ENCODE measurements at places on chromosomes 3 and 15.

DNA sequence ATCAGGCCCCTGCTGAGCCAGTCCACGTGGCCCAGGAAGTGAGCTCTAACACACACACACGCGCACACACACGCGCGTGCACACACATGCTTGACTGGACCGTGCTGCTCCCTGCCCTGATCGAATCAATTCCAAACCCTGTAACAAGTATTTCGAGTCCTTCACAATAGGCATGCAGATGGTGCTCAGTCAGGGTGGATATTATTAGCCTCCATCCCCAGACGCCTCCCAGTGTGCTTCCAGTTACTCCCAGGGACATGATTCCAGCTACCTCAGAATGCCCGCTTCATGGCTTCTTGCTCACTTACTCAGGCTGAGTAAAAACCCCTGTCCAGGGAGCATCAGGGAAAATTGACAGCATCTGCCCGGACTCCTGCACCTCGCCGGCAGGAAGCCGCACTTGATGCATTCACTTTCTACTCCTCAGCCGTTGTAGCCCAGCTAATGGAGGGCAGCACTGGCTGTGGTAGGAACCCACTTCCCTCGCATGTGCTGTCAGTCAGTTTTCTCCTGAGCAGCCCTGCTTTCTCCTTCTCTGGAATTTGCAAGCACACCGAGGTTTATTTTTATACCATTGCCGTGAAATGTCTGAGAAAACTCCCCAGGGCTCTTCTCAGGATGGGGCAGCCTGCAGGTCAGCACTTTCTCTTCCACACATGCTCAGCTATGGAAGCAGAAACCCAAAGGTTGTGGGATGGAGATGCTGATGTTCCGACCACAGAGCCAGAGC, 126.1 kb upstream of the ABHD17C start:
- no peak for DNase-seq

DNA sequence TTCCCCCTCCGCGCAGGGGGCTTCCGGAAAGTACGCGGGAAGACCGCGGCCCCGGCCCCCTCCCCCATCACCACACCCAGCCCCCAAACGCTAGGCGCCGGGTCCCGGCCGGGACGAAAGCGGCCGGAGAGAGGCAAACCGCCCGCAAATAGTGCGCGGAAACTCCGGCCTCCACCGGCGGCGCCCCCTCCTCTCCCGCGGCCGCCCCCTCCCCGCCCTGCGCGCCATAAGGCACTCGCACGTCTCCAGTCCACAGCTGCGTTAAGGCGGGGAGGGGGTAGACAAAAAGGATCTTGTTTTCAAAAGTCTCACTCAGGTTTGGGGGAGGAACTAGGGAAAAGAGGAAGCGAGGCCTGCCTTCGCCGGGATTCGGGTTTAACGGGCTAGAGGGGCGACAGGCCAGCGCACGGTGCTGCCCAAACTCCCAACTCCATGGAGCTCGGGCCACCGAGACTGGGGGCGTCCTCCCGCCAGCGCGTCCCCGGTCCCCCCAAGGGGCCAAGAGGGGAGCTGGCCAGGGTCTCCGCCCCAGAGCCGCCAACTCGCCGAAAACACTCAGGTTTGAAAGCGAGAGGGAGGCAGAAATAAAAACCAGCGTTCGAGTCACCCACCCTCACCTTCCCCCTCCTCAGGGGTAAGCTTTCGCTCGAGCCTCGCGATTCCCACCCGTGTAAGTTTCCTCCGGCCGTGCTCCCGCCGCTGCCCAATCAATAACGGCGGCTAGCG, 1.8 kb downstream of the ANP32A start:
- peak; percentile 42 for DNase-seq

DNA sequence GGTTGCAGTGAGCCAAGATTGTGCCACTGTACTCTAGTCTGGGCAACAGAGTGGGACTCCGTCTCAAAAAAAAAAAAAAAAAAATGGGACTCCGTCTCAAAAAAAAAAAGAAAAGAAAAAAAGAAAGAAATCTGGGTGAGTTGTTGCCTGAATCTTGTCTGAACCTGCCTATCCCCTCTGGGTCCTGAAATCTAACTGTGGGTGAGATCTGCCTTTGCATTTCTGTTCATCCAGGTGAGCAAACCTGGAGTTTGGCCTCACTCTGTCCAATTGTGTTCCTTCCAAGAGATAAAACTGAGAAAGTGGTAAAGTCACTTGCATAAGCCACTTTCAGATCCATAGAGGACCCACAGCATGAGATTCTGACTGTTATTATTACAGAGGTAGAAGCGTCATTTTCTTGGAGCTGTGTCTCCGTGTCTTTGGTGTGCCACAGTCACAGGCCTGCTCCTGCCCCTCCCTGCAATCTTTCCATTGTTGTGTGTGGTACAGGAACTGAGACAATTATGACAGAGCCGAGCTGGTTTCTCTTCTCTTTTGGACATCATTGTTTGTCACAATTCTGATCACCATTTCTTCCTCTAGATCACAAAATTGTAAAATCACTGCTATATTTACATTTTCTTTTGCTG, 235.9 kb downstream of the LPP start:
- DNase-seq: peak; percentile 83

GRCh38 chr3:60551455-60552209, 699.6 kb downstream of the FHIT start:
- no peak for DNase-seq

- no peak for DNase-seq
Observed at GRCh38 chr3:123481071-123481470, 32.2 kb upstream of the ADCY5 start.

- no peak for DNase-seq
Observed at GRCh38 chr15:92418864-92419263, 25.2 kb downstream of the ST8SIA2 start.

DNA sequence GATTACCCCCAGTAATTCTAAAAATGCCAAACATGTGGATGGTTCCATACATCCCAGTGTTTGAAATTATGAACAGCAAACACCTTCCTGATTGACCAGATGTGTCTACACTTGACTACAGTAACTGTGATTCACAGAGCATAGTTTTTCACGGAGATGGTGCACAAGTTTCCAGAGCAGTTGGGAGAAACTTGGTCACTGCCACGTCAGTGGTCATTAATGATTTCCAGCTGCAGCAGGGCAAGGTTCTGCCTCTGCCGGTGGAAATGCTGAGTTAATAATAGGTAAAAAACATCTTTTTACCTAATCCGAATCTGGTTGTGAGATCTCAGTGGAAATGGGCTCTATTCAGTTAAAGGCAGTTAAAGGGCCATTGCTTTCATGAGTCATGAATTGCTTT, 154.1 kb upstream of the FEZF2 start:
- no peak for DNase-seq

DNA sequence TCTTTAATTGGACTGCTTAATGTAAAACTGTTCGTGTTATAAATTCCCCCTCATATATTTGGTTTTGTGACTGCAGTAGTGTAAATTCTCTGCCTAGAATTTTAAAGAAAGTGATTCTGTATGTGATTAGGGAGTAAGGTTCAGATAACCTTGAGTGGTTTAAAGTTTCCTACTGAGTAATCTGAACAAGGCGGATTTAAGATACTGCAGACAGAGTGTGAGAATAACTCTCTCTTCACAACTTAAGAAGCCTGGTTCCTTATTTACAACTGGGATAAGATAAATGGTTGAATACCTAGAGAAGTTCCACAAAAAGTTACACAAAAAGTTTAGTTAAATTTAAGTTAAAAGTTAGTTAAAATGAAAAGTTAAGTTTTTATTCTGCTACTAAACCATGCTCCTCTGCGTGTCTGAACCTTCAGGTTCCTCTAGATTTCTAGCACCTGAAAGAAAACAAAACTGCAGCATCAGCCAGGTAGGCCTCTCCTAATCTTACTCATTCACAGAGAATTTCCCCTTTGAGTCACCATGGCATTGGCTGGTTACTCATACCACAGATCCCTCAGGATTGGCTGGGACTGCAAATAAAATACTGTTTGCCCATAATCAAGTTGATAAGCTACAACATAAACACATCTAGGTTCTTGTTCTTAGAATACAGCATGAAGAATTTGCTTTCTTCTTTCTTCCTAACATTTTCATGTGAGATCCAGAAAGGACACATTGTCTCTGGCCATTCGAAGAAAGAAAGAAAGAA, at the start of gene ARL14:
Gene ARL14 (plus strand): TSS at position 614 of the 757 bp plus-strand sequence. CDS start 187 bp downstream, outside the sequence.
- no peak for DNase-seq

- DNase-seq: no peak
Observed at GRCh38 chr15:93124126-93124525, 35.1 kb upstream of the RGMA start.

DNA sequence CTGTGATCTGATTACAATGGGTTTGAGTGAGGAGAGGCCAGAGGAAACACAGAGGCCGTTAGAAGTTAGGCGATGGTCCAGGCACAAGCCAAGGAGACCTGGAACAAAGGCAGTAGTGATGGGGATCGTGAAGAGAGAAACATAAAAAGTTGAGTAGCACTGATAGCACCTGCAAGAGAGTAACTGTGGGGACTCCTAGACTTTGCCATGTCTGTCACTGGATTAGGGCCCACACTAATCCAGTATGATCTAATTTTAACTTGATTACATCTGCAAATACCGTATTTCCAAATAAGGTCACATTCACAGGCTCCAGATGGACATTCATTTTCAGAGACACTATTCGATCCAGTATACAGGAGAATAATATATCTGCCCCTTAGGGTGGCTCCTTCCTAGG, 144.7 kb downstream of the RAB11A start:
- no peak for DNase-seq

DNA sequence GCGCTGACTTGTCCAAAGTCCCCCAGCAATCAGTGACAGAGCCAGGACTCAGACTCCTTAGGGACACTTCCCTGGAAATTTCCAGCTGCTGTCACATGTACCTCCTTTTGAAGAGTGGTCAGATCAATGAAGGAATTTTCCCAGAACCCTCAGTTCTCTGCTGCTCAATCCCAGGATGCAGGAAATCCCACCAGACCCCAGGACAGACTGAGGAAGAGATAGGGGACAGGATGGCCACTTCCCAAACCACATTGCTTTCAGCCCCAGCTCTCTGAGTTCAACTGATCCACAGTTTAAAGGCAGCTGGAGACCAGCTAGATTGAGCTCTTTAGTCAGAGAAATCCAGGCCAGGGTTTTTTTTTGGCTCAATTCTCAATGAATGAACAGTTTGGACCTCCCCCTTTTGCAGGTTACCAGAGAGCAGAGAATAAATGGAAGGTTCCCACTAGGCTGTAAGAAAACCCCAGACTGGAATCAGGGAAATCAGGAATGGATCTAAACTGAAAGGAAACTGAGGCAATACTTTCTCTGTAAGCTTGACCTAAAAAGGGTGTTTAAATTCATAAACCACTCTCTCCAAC, 1.5 kb downstream of the CYP1A1 start:
- DNase-seq: no peak

DNA sequence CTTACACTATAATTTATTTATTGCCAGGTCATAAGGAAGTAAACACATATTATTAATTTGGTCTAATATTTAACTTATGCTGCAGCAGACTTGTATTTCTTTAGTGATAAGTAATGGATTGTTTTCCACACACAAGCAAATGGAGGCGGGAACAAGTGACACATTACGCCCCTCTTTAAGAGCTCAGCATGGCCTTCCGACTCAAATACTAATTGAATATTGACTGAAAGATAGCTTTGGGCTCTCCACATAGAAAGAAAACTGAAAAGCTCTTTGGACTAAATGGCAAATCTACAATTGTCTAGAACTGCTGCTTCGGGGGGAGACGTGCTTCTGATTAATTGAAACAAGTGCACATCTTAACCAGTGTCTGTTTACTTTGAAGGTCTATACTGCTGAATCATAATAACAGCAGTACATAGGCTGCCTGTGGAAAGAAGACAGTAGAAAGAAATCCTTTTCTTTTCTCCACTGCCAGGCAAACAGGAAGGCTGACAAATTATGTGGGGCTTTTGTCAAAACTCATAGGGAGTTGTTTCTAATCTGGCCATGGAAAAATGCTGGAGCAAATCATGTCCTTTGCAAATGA, 15.9 kb downstream of the CADPS start:
- DNase-seq: no peak

DNA sequence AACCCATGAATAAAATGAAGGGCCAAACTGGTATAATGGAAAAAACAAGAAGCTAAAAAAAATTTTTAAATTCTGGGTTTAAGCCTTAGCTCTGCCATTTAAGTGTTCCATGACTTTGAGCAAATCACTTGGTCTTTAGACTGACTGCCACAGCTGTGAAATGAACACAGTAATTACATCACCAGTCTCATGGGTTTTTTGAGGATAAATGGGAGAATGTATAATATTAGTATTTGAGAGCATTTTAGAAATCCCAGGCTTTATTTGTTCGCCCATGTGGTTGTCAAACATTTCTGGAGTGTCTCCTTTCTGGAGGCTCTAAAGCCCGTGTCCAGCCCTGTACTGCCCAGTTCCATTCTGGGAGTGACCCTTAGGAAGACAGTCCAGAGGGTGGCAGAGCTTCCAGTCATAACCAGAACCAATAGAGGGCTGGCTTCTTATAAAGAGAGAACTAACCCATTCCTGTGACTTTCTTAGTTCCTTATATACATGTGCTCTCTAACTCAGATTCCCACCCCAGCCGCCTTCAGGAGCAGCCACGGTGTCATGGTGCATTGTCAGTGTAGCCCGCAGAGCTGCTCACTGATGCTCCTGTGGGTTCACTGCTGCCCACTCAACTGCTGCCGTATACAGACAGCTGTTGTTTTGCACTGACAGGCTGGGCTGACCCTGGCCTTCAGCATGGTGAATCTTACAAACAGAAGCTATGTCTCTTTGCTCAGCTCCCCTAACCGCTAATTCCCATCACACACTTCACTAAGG, 44.7 kb downstream of the BOC start:
- no peak for DNase-seq
